ENCODE measurements at places on chromosomes 1 and 21. TPM values are rescaled to one million over a fixed set of nuclear protein-coding genes. Genes with fewer than 3 reads are reported as not detected.
A peak's percentile ranks its signal among the peaks of the same experiment; 100 is the strongest.

DNA sequence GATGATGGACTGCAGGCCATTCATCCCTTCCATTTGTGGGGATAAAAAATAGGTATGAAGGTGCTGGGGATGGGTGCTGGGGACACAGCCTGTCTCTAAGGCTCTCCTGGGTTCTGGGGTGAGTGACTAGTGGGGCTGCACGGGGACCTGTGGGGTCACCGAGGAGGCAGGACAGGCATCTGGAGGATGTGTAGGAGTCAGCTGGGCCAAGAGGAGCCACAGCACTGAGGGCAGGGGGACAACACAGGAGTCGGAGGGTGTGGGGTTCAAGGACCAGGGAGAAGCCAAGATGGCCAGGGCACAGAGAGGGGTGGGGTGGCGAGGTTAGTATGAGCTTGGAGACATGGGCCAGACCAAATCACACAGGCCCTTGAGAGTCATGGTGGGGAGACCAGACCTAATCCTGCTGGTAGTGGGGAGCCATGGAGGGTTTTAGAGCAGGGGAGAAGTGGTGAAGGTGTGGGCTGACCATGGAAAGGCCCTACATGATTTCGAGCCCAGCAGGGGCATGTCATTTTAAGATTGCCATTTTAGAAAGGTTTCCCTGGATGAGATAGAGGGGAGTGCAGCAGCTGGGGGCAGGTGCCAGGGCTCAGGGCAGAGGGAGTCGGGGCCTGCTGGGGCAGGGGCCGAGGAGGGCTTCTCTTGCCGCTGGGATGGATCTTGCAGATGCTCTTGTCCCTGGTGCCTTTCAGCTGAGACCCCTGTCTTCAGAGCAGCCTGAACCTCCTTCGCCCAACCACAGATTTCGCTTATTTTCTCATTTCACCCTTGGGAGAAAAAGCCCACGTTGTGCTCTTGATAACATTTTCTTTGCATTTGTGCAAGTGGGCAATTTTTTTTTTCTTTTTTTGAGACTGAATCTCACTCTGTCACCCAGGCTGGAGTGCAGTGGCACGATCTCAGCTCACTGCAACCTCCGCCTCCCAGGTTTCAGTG is 22.7 kb downstream of the SERINC2 start:
- DNase-seq, result peak; percentile 23

GRCh38 chr1:46246548-46247435 is 771 bp upstream of the RAD54L start:
- DNase-seq, result peak; percentile 86

TRPM2 gene
- polyA plus RNA-seq, result 1.9 TPM

DNA sequence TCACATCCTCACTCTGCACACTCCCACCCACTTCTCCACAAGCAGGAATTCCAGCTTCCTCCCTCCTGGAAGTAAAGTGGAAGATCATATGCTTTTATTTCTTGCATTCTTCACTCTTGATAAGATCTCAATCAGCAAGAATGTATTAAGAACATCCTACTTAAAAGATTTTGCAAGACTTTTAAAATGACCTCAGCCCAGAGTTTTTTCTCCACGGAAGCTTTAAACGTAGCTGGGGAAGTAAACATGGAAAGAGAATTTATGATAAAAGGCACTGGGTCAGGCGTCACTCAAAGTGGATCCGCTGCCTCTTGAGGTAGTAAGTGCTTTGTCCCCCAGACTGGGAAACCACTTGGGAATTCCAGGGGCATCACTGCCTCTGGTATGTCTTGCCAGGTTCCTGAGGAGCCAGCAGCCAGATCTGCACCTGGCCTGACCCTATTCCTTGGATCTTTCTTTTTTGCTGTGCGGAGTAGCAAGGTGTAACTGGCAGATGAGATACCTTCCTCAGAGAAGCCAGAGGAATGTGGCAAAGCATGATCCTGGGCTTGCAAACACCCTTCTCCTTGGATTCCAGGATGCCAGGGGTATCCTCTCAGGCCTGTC is 33.9 kb downstream of the CDK18 start:
- peak; percentile 15 for DNase-seq

DNA sequence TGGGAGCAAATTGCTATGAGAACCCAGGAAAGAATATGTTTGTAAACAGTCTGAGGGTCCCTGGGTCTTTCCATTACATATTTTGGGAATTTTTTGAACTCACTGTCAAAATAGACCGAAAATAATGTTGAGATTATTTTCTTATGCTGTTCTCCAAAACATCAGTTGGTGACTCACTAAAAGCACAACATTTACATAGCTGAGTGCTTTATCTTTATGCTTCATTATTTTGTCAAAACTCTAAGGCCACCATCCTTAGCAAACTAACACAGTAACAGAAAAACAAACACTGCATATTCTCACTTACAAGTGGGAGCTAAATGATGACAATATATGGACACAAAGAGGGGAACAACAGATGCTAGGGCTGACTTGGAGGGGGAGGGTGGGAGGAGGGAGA is 459.3 kb downstream of the ADGRL2 start:
- no peak for DNase-seq

All from stomach (tissue), 19 donors.